ENCODE measurements at places on chromosomes 11 and 22. TPM values are rescaled to one million over a fixed set of nuclear protein-coding genes. Genes with fewer than 3 reads are reported as not detected.

The FAT3 gene
- total RNA-seq, result not detected

The FOLH1 gene
- total RNA-seq, result not detected

GRCh38 chr11:46380340-46381047 is 975 bp upstream of the MDK start:
- peak; percentile 58 for DNase-seq

DNA sequence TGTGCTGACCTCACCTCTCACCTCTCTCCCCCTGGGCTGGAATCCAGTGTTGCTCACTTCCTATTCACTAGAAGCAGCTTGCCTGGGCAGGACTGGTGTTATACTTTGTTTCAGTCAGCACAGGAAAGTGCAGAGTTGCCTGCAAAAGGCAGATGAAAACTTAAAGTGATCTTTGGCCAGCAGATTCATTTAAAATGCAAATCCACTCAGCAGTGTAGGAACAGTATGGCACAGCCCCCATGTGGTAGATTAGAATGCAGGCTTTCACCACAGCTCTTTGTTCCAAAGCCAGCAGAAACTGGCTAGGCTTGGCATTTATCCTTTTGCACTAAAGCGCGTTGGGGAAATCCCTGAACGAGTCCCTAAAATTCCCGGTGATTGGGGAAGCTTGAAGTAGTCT is 301.2 kb downstream of the OR4C45 start:
- no peak for DNase-seq

DNA sequence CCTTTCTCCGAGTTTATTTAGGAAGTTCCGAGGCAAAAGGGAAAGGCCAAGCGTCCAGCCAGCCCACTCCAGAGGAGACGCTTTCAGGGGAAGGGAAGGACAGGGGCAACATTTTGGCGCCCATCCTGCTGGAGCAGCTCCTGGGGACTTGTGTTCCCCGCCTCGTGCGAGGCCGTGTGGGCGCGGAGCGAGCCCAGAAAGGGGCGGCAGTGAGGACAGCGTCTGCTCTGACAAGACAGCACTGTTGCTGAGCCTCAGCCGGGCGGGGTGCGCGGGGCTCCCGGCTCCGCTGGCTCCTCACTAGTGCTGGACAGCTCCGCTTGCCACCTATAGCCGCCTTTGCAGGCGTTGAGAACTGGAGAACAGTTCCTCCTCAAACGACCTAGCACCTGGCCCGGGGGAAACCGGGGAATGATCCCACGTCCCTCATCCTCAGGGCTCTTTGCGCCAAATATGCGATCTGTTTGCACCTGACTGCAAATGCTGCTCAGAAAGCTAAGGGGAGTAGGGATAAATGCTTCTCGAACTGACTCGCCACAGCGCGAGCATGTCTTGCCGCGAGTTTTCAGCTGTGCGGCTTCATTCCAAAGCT is 722 bp upstream of the GUCY1A2 start:
- DNase-seq, result no peak

DNA sequence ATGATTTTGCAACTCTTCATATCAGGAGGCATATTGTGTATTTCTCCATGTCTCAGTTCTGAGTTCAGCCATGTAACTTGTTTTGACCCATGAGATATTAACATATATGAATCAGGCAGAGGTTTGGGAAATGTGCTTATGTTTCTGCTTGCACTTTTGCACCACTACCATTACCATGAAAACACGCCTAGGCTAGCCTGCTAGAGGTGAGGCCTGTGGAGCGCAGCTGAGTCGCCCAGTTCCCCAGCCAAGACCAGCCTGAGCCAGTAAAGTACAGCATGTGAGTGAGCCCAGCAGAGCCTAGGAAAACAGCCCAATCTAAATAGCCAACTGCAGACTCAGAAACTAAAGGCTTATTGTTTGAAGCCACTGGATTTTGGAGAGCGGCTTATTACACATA is 18.4 kb upstream of the MYOD1 start:
- DNase-seq, result no peak
